Umbilical cord (tissue), 2 donors: ENCODE measurements at places on chromosomes 6 and 20.
A peak's percentile ranks its signal among the peaks of the same experiment; 100 is the strongest.

GRCh38 chr6:33057222-33058150, 16.0 kb downstream of the HLA-DPA1 start:
- DNase-seq: no peak

GRCh38 chr6:151323791-151324487, 67.4 kb downstream of the ZBTB2 start:
- peak; percentile 95 for DNase-seq

GRCh38 chr20:47275548-47275947, 81.0 kb downstream of the ZMYND8 start:
- no peak for DNase-seq

- DNase-seq: peak; percentile 77
Observed at GRCh38 chr20:34825530-34826362, at the start of gene NCOA6. TSS of gene NCOA6 (minus strand) at chr20:34825651. CDS start at chr20:34782355, 43,296 bp downstream.

DNA sequence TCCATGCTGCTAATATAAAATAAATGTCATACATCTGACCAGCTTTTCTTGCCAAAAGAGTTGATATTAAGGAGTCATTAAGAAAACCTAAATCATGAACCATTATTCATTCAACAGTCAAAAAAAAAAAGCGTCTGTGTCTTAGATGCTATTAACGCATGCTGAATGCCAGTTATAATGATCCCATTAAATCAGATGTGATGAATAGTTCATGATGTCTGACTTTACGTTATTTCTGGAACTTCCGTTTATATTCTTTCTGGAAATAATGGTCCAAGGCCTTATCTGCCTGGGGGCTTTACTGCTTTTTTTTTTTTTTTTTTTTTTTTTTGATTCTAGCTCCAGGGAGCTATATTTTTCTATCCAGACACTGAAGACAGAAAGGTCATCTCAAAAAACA, 877.1 kb downstream of the HACE1 start:
- no peak for DNase-seq

DNA sequence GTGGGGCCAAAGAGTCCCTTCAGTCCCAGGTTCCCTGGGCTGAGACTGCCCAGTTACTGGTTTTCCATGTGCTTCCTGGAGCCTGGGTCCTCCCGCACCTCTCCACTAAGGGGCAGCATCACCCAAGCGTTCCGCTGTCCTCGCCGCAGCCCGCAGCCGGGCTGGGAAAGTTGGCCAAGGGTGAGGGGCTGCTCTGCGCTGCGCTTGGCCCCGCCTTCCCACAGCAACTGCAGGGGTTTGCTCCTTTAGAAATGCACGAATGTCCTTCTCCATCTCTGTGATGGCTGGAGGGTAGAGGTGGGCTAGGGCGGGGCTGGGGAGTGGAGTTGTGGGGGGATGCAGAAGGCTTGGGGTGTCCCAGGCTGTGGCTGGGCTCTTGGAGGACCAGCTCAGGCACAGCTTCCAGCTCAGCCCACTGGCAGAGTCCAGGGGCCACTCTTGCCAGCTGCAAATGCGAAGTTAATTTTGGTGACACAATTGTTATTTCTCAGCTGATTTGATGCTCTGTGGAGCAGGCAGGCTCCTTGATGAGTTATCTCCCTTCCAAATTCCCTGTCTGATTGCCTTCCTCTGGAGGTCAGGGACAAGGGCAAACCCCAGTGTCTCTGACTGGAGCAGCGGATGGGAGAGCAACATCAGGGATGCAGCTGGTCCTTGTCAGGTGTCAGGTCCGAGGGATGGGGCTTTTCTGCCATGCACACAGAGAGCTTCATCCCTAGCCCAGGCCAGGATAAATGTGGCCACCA, 63.2 kb downstream of the NOL4L start:
- peak; percentile 67 for DNase-seq

- DNase-seq: no peak
Observed at GRCh38 chr20:37972256-37973058, 60.8 kb downstream of the TTI1 start.

DNA sequence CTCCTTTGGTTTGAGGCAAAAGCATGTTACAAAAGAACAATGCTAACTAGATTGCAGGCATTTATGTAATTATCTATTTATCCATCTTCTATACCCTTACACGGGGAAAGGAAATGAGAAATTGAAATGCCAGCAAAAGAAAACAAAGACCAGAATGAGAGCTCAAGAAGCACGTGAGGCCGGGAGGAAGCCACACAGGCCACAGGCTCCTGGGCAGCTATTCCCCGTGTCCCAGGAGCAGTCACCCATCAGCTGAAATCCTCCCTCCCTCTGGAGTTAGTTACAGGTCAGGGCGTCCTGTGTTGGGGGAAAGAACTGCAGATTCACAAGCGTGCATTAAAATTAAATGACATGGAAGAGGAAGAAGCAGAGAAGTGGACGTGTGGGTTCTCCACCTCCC, 64.7 kb upstream of the RPS6KA2 start:
- no peak for DNase-seq

DNA sequence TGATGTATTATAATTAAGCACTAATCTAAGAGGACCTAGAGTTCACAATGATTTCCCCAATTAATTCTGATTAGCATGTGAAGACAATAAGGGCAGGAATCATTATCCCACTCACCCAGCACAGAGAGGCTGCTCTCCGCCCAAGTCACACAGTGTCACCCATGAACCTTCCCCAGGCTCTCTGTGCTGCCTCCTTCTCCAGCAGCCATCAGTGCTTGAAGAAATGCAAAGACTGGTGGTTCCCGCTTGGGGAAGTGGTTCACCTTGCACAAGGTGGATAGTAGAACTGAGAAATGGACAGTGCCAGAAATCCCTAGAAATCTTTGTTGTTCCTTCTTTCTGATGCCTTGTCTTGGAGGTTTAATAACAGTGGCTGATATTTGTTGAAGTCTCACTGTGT, 401.3 kb downstream of the QKI start:
- DNase-seq: no peak

DNA sequence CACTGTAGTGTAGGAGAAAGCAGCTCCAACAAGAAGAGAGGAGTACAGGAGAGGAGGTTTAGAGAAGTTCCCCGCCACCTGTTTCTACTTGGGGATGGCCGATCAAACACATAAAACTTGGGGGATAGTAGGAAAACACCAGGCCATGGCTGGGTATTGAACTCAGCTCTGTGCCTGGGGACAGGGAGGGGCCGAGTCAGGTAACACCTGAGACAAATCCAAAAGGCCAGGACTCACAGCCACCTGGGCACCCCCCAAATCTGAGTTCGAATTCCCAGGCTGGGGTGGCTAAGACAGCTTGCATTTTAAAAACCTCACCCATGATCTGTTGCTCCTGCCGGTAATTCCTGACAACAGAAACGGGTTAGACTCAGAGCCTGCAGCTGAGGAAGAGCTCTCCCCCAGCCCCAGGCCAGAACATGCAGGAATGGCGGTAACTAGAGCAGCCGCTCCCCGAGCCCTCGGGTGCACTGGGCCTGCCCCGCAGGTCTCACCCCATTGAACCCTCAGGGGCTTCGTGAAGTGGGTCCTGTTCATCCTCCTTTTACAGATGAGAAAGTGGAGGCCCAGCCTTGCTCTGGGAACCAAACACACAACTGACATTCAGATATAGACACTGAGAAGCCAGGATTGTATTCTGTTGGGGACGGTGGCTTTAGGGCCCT, 61.0 kb downstream of the TCP11 start:
- no peak for DNase-seq

DNA sequence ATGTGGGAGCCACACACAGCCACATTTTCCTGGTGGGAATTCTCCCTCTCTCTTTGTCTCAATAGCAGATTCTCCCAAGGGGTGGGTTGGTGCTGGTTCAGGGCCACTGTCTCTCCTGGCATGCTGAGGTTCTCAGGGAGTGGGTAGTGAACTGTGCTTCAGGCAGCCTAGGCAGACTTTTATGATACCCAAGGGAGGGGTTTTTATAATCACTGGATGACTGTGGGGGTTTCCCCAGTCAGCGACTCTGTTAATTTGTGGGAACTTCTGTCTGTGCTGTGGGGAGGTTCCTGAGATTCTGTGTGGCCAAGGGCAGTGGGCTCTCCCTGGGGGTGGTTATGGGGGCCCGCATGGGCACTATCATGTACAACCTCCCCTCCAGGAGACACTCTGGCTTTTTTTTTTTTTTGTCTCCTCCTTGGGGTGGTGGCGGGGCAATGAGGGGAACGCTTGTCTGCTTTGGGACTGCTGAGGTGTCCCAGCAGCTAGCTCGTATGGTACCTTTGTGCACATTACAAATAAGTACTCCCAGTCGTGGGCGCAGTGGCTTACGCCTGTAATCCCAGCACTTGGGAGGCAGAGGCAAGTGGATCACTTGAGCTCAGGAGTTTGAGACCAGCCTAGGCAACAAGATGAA, 10.0 kb downstream of the PTK7 start:
- DNase-seq: no peak
